Naive B cell (primary cell): ENCODE measurements at places on chromosomes 3 and 15.
A peak's percentile ranks its signal among the peaks of the same experiment; 100 is the strongest.

DNA sequence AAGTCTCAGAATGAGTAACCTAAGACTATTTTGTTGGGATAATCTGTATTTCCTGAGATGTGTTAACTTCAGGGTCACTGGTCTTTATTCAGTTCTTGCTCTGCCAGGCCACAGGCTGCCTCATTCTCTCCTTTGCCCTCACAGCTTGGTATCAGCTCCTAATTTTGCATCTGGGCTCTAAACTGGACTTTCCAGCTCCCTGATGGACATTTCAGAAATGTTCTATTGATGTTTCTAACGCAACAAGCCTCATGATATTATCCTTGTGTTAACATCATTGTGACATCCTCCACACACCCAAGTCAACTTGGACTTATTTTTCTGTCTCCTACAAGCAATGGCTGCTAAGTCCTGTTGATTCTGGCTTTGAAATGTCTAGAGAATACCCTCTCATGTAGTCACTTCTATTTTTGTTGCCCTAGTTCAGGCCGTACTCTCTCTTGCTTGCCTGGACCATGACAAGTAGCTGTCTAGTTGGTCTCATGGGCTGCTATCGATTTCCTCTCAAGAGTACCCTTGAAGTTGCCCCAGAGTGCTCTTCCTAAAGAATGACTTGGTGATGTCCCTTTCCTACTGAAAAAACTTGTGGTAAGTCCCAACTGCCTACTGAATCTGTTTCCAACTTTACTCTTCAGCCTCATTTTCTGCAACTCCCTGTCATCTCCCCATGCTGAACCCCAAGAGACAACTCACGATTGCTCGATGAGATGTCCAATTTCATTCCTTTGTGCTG lies 52.7 kb downstream of the CHST2 start:
- H3K27me3 ChIP-seq, result no peaks in the 10 kb centered on the region
- H3K4me1 ChIP-seq, result peaks cover 47% of the 10 kb centered on the region
- DNase-seq, result no peak
- peak overlapping the region; percentile 53 for H3K27ac ChIP-seq

GRCh38 chr3:36862076-36862755 lies 82.6 kb downstream of the TRANK1 start:
- no peak for DNase-seq
- no peak overlapping the region for H3K4me3 ChIP-seq
- peaks cover 33% of the 10 kb centered on the region for H3K36me3 ChIP-seq
- peaks cover 16% of the 10 kb centered on the region for H3K4me1 ChIP-seq
- no peaks in the 10 kb centered on the region for H3K27me3 ChIP-seq
- peak overlapping the region; percentile 6 for H3K27ac ChIP-seq

GRCh38 chr3:18716101-18716500 lies 291.0 kb upstream of the SATB1 start:
- no peaks in the 10 kb centered on the region for H3K36me3 ChIP-seq
- H3K4me1 ChIP-seq, result peaks cover 32% of the 10 kb centered on the region
- peak overlapping the region; percentile 1 for H3K27ac ChIP-seq
- no peak overlapping the region for H3K4me3 ChIP-seq
- DNase-seq, result no peak

GRCh38 chr15:49164865-49165264 lies 5.2 kb upstream of the GALK2 start:
- H3K4me3 ChIP-seq, result no peak overlapping the region
- H3K36me3 ChIP-seq, result no peaks in the 10 kb centered on the region
- no peak overlapping the region for H3K27ac ChIP-seq
- H3K27me3 ChIP-seq, result no peaks in the 10 kb centered on the region
- DNase-seq, result no peak
- peaks cover 5% of the 10 kb centered on the region for H3K4me1 ChIP-seq

DNA sequence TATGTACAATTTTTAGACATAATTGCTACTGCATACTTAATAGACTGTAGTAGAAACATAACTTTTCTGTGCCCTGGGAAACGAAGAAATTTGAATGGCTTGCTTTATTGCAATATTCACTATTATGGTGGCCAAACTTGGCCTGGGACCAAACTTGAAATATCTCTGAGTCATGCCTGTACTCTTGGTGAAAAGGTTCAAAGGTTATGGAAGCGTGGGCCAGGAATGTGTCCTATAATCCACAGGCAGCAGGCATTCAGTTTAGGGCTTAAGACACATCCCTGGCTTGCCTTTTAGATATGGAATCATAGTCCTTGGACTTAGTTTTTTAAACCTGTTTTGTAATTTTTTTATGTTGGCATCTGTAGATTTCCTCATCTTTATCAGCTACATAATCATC lies 124.3 kb downstream of the LRIG1 start:
- H3K36me3 ChIP-seq, result peaks cover 27% of the 10 kb centered on the region
- peaks cover 5% of the 10 kb centered on the region for H3K4me1 ChIP-seq
- no peaks in the 10 kb centered on the region for H3K27me3 ChIP-seq
- no peak for DNase-seq

- H3K27me3 ChIP-seq, result no peaks in the 10 kb centered on the region
- no peaks in the 10 kb centered on the region for H3K36me3 ChIP-seq
- H3K4me1 ChIP-seq, result peaks cover 32% of the 10 kb centered on the region
- H3K4me3 ChIP-seq, result no peak overlapping the region
- DNase-seq, result no peak
- no peak overlapping the region for H3K27ac ChIP-seq
Observed at GRCh38 chr15:85030301-85030929, 48.8 kb downstream of the PDE8A start.

DNA sequence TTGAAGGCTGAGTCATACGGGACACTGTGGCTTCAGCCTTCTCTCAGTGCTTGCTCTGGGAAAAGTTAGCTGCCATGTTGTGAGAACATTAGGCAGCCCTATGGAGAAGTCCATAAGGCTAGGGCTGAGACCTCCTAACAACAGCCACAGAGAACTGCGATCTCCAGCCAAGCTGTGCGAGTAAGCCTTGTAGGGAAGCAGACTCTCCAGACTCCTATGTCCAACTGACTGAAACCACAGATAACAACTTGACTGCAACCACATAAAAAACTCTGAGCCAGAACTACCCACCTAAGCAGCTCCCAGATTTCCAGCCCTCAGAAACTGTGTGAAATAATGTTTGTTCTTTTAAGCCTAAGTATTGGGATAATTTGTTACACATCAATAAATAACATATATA lies 40.7 kb downstream of the DENND6A start:
- H3K4me1 ChIP-seq, result peaks cover 10% of the 10 kb centered on the region
- DNase-seq, result no peak
- peaks cover 27% of the 10 kb centered on the region for H3K36me3 ChIP-seq
- H3K27me3 ChIP-seq, result no peaks in the 10 kb centered on the region

DNA sequence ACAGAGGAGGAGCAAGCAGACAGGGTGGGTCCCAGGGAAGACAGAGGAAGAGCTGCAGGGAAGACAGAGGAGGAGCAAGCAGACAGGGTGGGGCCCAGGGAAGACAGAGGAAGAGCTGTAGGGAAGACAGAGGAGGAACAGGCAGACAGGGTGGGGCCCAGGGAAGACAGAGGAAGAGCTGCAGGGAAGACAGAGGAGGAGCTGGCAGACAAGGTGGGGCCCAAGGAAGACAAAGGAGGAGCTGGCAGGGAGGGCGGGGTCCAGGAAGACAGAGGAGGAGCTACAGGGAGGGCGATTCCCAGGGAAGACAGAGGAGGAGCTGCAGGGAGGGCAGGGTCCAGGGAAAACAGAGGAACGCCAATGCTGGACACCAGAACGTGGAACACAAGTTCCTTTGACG lies 66.5 kb downstream of the PLXNA1 start:
- DNase-seq, result no peak
- H3K4me1 ChIP-seq, result no peaks in the 10 kb centered on the region
- peaks cover 36% of the 10 kb centered on the region for H3K27me3 ChIP-seq
- no peak overlapping the region for H3K4me3 ChIP-seq
- H3K36me3 ChIP-seq, result no peaks in the 10 kb centered on the region

GRCh38 chr3:36227980-36228379 lies 152.3 kb upstream of the STAC start:
- no peaks in the 10 kb centered on the region for H3K36me3 ChIP-seq
- H3K27ac ChIP-seq, result no peak overlapping the region
- no peaks in the 10 kb centered on the region for H3K4me1 ChIP-seq
- DNase-seq, result no peak

DNA sequence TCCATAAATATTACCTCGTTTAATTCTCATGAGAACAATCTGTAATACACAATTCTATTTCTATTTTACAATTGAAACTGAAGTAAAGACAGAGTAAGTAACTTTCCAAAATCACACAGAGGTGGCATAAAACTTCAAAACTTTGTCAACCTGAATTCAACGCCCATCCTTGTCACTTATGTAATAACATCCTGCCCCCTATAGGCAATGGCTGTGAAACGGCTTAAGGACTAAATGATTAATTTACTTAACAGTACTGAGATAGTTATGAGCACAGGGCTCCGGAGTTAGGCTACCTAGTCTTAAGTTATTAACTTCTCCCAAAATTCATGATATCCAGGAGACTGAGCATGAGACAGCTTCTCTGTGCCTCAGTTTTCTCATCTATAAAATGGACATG lies 293.1 kb upstream of the CHRM5 start:
- H3K36me3 ChIP-seq, result no peaks in the 10 kb centered on the region
- DNase-seq, result no peak
- peaks cover 48% of the 10 kb centered on the region for H3K27me3 ChIP-seq
- no peak overlapping the region for H3K4me3 ChIP-seq
- peaks cover 4% of the 10 kb centered on the region for H3K4me1 ChIP-seq

GRCh38 chr3:122594025-122594424 lies 16.6 kb downstream of the PARP15 start:
- H3K4me3 ChIP-seq, result no peak overlapping the region
- peaks cover 52% of the 10 kb centered on the region for H3K4me1 ChIP-seq
- no peaks in the 10 kb centered on the region for H3K27me3 ChIP-seq
- H3K27ac ChIP-seq, result peak overlapping the region; percentile 67

DNA sequence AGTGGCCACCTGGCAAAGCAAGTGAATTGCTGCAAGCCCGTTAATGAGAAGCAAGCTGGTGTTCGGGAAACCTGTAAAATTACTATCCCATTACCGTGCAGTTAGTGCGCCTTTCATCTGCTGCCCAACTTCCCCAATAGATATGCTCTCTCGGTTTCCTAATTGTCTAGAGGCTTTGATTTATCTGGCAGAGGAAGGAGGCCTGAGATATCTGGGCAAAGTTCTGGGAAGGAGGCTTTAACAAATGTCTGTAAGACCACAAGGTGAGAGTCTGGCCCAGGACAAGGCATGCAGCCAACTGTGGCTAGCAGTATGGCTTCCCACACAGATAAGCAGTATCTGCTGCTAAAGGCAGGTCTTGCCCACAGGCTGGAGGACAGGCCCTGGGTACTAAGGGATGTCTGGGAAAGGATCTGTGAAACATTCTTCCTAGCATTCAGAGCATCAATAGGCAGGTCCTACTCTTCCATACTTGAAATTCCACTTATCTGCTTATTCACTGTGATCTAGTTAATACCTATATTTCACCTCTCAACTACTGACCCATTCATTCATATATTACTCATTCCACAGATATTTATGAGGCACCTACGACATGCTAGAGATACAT lies 130.0 kb upstream of the SLC2A2 start:
- no peak for DNase-seq
- H3K4me3 ChIP-seq, result no peak overlapping the region
- no peaks in the 10 kb centered on the region for H3K27me3 ChIP-seq
- H3K27ac ChIP-seq, result no peak overlapping the region
- peaks cover 6% of the 10 kb centered on the region for H3K36me3 ChIP-seq
- no peaks in the 10 kb centered on the region for H3K4me1 ChIP-seq

DNA sequence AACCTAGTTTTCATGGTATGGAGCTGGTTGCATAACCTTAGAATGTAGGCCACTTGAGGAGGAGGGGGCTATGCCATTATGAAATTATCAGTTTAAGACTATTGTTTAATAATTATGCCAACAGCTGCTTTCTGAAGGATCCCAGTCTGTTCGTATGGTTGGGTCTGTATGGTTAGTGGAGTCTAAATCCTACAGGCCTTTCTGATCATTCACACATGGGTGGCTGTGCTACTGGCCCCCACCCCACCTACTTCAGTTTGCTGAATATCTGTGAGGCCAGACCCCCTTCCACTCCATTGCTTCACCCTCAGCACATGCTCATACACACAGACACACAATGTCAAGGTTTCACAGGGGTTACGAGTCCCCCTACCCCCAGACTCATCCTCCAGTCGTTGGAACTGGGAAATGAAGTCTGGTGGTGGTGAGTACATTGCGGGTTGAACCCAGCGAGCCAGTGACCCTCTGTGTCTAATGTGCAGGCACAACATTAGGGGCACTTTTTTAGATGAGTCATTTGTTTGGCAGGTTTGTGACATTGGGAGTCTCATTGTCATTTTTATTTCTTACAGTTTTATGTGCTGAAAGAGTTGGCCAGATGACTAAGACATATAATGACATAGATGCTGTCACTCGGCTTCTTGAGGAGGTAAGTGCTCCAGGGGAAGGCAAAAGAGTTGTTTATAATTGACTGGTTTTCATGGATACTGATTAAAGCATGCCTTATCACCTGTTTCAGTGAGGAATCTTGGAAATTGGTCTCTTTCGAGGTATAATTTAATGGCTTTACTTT lies 85.3 kb downstream of the TRAK1 start:
- H3K4me3 ChIP-seq, result no peak overlapping the region
- H3K27me3 ChIP-seq, result no peaks in the 10 kb centered on the region
- H3K36me3 ChIP-seq, result peaks cover 5% of the 10 kb centered on the region

DNA sequence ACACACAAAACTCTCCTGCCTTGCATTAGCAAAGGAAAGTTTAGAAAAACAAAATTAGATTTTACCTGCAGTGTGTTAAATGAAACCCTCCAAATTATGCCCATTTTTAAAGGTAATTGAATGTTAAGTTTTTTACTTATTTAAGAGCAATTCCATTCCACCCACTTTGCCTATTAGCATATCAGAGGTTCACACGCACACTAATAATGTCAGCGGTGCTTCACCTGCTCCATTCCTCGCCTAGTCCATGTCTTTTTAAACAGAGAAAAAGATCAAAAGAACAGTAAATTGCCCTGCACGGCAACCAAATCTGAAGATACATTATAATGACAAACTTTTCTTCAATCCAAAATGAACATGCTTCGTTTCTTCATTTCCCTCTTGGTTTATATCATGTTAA lies 97.3 kb upstream of the LRRN1 start:
- peak overlapping the region; percentile 64 for H3K27ac ChIP-seq
- H3K4me3 ChIP-seq, result no peak overlapping the region
- no peaks in the 10 kb centered on the region for H3K4me1 ChIP-seq
- no peak for DNase-seq
- no peaks in the 10 kb centered on the region for H3K36me3 ChIP-seq

DNA sequence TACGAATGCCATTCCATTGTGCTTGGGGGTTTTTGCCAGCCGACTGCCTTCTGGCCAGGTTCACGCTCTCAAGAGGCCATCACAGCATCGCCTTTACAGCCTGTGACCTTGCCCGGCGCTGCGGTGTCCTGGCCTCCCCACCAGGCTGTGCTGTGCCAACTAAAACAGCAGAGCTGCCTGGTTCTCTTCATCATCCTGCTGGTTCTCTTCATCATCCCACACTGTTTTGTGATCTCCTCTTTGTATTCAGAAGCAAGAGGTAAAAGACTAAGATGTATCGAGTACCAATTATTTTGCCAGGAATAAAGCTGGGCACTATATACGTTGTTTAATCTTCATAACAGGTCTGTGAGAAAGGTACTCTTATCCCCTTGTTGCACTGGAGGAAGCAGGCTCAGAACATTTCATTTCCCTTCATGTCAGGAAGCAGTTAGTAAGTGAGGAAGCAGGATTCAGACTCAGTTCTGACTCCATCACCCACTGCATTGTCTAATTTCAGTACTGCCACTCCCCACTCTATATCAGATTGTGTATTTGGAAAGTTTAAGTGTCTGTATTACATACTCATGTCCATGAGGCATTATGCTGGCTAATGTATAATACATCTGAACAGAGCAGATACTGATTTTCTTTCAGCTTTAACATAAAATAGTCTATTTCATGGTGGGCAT lies 92.7 kb downstream of the LRRC28 start:
- no peak overlapping the region for H3K4me3 ChIP-seq
- H3K27me3 ChIP-seq, result no peaks in the 10 kb centered on the region
- H3K27ac ChIP-seq, result peak overlapping the region; percentile 92
- H3K4me1 ChIP-seq, result peaks cover 26% of the 10 kb centered on the region
- H3K36me3 ChIP-seq, result peaks cover under 1% of the 10 kb centered on the region
